ENCODE measurements at places on chromosomes 1 and 21.

DNA sequence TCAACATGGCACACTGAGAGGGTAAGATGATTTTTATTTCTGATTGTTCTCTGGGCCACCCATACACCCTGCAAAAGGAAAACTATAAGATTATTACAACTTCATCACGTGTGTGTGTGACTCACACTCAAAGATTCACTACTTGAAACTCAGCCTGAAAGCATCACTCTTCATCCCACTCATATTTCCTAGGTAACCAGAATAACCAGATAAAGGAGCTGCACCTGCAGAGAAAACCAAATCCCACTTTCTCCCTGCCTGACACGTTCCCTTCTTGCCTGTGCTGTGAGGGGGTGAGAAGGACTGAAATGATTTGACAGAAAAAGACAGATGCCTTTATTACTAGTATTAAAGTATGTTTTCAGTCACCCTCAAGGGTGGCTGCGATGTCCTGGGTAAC is 131.6 kb downstream of the TGFBR3 start:
- no peak for DNase-seq

- no peak for DNase-seq
These were observed 41.0 kb downstream of the TGFBR3 start for GRCh38 chr1:91844862-91845528.

- no peak for DNase-seq
These were observed 3.3 kb downstream of the CD46 start for GRCh38 chr1:207754974-207755700.

DNA sequence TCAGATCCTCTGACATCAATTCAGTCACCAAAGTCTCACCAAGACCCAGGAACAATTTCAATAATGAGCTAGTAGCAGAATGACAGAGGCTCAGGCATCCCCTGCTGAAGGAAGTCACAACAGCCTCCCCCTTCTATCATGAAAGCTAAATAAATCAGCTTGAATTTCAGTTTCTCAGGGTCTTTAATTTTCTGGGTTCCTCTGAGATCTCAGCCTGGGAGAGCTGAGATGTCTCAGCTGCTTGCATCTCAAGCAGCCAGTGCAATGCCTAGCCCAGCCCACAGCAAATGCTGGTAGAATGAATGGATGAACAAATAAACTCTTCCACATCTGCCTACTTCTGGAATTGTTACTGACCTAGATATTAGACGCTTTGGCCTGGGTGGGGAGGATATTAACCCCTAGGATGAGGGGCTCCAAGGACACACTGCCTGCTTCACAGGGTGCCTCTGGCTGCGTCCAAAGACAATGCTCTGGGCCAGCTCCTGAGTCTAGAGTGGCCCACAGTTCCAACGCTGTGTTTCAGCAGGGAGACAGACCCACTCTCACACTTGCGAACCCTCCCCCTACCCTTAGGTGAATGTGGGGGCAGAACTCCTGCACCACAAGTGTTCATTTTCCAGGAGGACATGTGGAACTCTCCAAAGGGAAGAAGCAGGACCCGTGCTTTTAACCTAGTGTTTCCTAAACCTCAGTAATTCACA is 11.2 kb upstream of the LORICRIN start:
- no peak for DNase-seq

DNA sequence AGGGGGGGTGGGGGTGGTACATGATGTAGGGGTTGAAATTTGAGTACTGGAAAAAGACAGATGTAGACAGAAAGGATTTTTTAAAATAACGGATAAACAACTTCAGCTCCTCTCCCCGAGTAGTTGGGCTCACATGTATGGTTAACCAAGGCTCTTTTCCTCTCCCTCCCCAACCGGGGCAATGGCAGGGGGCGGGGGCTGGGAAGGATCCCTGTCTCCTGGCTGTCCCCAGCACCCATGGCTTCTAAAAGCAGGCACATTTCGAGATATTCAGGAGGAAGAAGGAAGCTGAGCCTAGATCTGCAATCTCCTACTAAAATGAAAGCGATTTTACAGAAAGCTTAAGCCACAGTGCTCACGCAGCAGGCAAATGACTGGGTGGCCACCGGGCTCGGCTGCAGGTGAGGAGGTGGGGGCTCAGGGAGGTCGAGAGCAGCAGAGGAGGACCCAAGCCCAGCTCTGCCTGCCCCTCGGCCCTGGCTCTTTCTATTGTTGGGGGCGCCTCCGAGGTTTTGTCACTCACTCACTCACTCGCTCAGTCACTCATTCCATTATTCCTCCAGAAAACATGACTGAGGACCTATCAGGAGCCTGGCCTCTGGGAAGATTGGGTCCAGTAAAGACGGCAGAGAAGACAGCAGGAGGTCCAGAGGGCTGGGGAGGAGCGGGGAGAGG is 573.3 kb downstream of the PTPRU start:
- no peak for DNase-seq

GRCh38 chr1:20601129-20601825 is 12.4 kb downstream of the CDA start:
- no peak for DNase-seq

GRCh38 chr1:9128166-9128519 is 759 bp downstream of the GPR157 start:
- DNase-seq = no peak

DNA sequence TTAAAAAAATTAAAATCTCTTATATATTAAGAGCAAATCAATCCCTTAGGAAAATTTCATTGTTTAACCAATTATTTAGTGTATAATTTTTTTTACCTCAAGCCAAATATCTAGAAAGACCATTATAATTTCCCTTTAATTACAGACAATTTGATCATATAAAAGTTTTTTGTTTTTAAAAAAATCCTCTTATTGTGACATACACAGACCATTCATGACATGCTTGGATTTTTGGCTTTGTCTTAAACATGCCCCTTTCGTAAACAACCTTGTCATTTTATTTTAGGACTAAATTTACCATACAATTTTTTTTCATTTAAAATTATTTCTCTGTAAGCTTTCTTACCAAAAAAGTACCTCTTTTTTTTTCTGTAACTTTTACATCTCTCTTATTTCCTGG is 14.2 kb upstream of the CYP4B1 start:
- DNase-seq = no peak

DNA sequence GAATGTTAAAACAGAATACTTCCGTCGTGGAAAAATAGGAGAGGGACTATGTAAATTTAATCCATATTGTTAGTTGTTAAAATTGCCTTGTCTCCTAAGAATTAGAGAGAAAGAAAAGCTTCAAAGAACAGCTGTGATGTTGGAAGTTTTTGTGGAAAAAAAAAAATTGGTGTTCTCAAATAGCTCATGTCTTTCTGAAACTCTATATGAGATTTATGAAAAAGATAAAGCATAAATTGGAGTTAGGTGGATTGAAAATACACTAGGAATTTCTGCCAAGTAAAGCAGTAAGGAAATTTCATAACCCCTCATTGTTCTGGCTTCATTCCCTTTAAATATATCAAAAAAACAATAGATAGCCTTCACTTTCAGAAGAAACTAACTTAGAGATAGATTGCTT is 274.0 kb upstream of the ADAMTS5 start:
- DNase-seq = no peak

DNA sequence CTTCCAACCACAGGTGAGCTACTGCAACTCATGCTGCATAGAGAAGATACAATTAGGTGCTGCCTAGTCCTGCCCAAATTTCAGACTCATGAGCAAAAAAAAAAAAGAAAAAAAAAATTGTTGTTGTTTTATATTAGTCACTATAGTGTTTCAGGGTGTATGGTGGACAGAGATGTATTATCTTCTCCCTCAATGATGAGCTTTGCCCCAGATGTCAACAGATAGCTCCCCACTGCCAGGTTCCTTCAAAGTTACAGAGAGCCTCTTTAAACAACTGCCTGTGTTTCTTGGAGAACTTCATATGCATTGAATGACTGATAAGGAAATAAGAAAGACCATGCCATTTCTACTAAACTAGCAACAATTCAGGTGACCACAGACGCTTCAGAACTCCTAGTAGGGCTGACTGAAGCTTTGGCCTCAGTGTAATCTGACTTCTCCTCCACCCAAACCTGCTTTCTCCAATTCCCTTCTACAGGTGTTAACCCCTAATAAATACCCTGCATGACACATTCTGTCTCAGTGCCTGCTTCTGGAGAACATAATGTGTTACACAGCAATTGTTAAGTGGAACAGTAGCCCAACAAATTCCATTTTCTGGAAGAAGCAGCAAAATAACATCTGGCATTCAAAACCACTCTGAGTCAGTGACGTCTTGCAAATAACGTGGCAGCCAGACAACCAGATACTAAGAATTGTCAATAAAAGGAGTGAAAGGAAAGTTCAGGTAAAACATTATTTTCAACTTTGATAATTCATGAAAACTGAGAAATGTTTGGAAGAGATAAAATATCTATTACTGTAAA is 147.7 kb downstream of the CDC42BPA start:
- no peak for DNase-seq

DNA sequence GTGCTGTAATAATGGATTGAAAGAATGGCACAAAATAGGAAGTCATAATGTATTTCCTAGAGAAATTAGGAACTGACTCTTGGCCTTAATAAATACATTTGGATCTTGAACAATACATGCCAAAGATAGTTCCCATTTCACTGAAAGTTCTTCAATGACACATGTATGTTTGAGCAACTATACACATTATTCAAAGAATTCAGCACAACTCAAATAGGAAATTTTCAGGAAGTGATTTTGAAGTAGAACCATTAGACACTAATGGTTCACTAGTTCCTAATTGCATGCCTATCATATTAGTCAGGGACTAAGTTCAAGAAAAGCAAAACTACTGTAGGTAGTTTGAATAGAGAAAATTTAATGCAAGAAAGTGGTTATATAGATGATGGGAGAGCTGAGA is 404.7 kb downstream of the LMO4 start:
- DNase-seq = no peak

DNA sequence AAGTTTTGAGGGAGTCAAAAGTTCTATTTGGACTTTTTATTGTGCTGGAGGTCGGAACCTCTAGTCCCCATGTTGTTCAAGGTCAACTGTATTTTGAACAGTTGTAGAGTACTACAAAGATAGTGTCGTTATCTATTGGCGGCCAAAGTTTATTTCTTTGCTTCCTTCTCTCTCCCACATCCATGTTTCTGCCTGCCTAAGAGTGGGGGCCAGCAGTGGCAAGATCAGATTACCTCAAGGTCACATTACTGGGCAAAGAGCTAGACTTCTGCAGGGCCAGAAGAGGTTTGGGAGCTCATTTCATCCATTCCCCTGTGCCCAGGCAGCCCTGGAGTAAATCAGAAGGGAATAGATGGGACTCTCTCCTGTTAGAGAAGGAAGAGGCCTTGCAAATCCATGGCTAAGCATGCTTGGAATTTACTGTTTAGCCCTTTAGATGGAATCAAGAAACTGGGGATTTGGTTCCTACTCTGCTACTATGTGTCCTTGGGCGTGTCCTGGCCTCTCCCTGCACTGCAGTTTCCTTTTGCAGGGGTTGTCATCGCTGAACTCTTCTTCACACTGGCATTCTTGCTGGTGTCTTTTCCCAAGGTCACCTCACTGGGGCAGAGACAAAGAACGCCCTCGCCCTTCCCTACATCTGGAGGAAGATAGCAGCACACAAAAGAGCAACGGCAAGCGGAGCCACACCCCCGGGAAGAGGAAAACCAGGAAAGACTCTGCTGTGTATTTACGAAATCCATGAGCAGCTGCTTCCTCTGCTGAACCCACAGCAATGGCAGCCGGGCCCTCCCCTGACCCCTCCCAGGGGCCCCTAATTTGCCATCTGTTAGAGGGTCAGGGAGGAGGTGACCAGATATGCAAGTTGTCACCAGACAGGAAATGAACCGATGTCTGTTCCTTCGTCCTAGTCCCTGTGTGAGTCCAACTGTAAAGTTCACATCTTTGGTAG is 73.3 kb downstream of the PLPP3 start:
- no peak for DNase-seq

DNA sequence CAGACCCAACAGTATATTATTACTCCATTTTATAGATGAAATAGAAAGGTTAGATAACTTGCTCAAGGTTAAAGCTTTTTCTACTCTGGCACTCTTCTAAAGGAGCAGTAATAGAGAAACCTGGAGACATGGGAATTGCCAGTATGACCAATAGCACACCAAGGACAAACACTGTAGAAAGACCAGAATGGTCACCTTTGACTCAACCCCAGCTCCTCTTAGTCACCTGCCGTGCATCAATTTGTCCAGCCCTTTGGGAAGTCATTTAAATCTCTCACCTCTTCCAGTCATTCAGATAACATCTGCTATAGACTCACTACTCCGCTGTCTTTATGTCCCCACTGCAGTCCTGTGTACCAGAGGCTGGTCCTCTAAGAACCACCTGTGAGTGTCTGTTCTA is 23.9 kb upstream of the SLC44A3 start:
- no peak for DNase-seq

- no peak for DNase-seq
These were observed 53.1 kb downstream of the S100B start for GRCh38 chr21:46551636-46552241.

DNA sequence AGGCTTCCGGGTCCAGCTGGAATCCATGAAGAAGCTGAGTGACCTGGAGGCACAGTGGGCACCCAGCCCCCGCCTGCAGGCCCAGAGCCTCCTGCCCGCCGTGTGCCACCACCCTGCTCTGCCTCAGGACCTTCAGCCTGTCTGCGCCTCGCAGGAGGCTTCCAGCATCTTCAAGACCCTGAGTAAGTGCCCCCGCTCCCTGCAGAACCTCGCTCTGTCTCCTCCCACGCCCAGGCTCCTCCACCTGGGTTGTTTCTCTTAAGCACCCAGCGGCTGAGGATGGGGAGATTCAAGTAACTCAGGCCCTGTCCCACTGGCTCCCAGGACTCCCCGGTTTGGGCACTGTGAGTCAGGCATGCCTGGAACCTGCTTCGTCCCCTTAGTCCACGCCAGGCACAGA is 1.5 kb downstream of the GUCA2B start:
- no peak for DNase-seq

- DNase-seq = no peak
These were observed 1.8 kb upstream of the GBP5 start for GRCh38 chr1:89274411-89274857.

- peak; percentile 53 for DNase-seq
These were observed 48.4 kb upstream of the CD34 start for GRCh38 chr1:207959141-207959825.

GRCh38 chr1:204480515-204480914 is 14.1 kb downstream of the PIK3C2B start:
- no peak for DNase-seq

DNA sequence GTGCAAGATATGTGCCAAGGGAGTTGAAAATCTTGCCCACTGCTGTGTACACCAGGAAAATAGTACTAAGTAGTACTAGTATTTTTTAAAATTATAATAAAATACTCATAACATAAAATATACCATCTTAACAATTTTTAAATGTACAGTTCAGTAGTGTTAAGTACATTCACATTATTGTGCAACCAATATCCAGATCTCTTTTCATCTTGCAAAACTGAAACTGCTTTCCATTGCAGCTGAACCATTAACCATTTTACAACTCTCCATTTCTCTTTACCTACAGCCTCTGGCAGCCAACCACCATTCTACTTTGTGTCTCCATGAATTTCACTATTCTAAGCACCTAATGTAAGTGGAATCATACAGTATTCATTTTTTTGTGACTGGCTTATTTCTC is 19.3 kb upstream of the RAB3GAP2 start:
- DNase-seq = no peak

- DNase-seq = no peak
These were observed at the start of gene ARHGAP30 for GRCh38 chr1:161069731-161070270. Gene ARHGAP30 (minus strand): TSS chr1:161069891. CDS start chr1:161069624, 267 bp downstream.
